ENCODE measurements at places on chromosomes 3 and 15.

DNA sequence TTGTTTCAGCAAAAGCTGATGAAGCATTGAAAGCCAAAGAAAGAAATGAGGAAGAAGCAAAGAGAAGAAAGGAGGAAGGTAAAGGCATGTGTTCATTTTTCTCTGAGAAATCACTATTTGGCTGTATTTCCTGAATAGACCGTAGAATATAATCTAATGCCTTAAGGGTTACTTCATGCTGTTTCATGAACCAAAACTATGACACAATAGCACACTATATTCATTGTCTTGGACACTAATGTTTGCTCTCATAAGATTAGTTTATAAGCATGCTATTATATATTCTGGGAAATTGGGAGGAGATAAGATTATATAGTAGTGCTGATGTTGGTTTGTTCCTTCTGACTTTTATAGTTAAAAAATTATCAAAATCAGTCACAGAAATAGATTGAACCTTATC lies 110.1 kb upstream of the MLF1 start:
- DNase-seq, result no peak

GRCh38 chr3:120039642-120040610 lies 54.3 kb downstream of the GSK3B start:
- DNase-seq, result no peak

GRCh38 chr15:60390871-60391501 lies 6.8 kb downstream of the ANXA2 start:
- peak; percentile 57 for DNase-seq

- no peak for DNase-seq
Measured at GRCh38 chr3:45343947-45344346, 44.4 kb upstream of the LARS2 start.

GRCh38 chr3:174973465-174973864 lies 114.3 kb downstream of the NAALADL2 start:
- DNase-seq, result no peak

DNA sequence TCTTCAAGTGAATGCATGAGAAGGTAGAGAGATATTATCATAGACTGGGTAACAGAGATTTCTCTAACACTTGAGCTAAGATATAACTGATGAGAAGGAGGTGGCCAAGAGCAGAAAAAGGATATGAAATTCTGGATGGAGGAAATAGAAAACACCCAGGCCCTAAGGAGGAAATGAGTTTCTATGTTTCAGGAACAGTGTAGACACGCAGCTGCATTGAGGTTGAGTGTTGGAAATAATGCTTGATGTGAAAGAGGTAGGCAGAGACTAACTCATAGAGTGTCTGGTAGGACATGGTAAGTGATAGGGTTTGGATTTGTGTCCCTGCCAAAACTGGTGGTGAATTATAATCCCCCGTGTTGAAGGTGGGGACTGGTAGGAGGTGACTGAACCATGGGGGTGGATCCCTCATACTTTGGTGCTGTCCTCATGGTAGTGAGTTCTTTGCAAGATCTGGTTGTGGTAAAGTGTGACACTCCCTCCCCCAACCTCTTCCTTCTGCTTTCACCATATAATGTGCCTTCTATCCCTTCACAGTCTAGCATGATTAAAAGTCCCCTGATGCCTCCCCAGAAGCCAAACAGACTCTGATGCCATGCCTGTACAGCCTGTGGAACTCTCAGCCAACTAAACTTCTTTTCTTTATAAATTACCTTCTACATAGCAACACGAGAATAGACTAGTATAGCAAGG lies 787.3 kb downstream of the EDEM1 start:
- no peak for DNase-seq

DNA sequence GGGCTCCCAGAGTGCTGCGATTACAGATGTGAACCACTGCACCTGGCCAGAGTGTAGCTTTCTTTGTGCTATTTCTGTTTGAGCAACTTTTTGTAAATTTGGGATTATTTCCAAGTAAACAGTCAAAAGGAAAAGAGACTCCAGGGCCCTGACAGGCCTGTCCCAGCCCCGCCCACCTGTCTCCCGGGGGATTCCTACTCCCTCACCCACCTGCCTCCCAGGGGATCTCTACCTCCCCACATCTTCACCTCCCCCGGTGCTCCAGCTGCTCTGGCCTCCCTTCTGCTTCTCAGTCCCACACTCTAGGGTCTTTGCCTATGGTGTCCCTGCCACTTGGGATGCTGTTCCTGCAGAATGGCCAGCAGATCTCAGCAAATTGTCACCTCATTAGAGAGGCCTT lies 7.0 kb downstream of the RHCG start:
- DNase-seq, result no peak

- no peak for DNase-seq
Measured at GRCh38 chr3:195008816-195009215, 262.1 kb downstream of the XXYLT1 start.

All from amniotic stem cell (primary cell).